ENCODE measurements at places on chromosomes 6 and 20. TPM values are rescaled to one million over a fixed set of nuclear protein-coding genes. Genes with fewer than 3 reads are reported as not detected.

GRCh38 chr6:24428615-24429014 lies 25.9 kb downstream of the MRS2 start:
- no peak for DNase-seq

- DNase-seq, result no peak
Measured at GRCh38 chr6:169558774-169559441, 142.9 kb downstream of the WDR27 start.

Gene HAO1
- not detected for total RNA-seq

Gene MDFI
- total RNA-seq, result not detected

Gene SNAI1
- 0.44 TPM for total RNA-seq

Gene EPPIN
- not detected for total RNA-seq

GRCh38 chr6:120405947-120406346 lies 928.3 kb downstream of the TBC1D32 start:
- DNase-seq, result no peak

Gene SIRPB1
- 4.7 TPM for total RNA-seq

Gene LAMA2
- total RNA-seq, result 0.44 TPM

Gene GINS1
- total RNA-seq, result 0.75 TPM

Gene GPRC6A
- total RNA-seq, result not detected

- no peak for DNase-seq
Measured at GRCh38 chr6:129114636-129115391, 231.9 kb downstream of the LAMA2 start.

- DNase-seq, result no peak
Measured at GRCh38 chr20:59308493-59309201, 8.2 kb downstream of the EDN3 start.

Gene PDYN
- total RNA-seq, result not detected

Gene EMILIN3
- total RNA-seq, result not detected

Gene PPP1R3D
- total RNA-seq, result 13.2 TPM

Gene SYCP2L
- not detected for total RNA-seq

GRCh38 chr6:47700053-47700452 lies 1.7 kb downstream of the ADGRF4 start:
- no peak for DNase-seq

Gene SLC25A27
- 2.6 TPM for total RNA-seq

DNA sequence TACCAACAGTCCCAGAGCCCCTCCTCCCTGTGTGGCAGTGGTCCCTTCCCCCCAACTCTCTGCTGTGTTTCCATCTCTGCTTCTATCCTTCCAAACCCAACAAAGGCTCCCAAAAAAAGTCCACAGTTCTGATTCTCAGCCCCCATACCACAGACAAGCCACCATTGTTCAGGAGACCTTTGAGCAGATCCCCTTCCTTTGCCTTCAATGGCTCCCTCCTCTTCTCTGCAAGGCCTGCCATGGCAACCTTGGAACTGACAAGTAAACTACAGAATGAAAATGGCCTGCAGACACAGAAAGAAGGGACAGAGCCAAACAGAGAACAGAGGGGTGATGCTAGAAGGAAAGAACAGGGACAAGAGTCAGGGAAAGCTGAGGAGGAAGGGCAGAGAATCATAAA lies 23.2 kb downstream of the OR2H2 start:
- no peak for DNase-seq

Gene CLVS2
- not detected for total RNA-seq

DNA sequence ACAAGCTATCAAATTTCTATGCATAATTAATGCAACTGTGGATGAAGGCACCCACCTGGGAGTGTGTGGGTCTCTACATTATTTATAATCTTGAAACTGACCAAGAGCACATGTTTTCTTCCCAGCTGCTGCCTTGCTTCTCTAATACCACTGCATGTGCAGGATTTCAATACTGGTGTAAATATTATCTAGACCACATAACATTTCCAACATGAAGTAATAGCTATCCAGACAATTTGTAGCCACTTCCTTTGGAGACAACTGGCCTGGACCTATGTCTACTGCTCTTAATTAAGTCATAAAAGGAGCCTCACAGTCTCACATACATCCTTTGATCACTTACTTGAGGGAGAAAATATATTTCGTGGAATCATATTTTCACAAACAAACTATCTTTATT lies 180.7 kb downstream of the HIVEP2 start:
- no peak for DNase-seq

DNA sequence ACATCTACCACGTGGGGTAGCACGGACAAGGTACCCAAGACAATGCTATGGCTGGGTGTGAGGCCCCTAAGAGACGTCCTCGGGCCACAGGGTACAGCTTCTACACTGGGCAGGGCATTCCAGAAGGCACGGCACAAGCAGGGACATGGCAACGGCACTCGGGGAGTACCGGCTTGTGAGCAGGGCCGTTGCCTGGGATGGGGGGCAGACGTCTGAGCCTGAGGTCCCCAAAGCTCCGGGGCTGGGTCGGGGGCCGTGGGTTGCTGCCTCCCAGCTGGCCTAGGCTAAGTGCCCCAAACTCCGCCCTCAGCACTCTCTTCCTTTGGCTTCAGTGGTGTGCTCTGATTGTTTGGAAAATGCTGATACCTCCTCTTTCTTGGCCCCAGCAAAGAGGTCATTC lies 110.6 kb downstream of the SULF2 start:
- DNase-seq, result no peak

Gene SIRT5
- 20.6 TPM for total RNA-seq

DNA sequence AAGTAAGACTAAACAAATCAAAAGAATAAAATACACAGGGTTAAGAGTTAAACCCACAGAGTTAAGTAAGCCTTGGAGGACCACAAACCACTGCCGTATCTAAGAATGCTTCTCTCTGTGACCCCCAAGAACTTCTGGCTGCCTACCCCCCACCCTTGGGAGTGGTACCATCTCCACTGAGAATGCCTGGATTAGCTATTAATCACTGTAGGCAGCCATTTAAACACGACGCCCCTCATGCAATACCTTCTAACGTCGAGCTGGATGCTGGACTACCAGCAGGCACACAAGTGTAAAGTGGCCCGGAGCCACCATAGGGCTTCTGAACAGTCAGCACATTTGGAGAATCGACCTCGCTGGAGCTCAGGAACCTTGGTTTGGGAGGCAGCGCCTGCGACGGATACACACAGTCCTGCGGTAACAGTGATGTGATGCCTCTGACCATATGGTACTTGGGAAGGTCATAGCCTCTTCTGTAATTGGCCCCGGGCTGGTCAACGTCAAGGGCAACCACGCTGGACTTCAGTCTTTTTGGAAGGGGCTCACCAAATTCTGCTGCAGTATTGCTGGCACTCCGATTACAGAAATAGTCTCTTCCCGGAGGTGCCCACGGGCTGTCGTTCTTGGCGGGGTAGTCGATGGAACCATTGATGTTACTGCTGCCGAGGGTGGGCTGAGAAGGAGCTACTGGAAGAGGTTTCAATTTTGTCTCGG lies 18.0 kb downstream of the ZNF217 start:
- DNase-seq, result no peak

DNA sequence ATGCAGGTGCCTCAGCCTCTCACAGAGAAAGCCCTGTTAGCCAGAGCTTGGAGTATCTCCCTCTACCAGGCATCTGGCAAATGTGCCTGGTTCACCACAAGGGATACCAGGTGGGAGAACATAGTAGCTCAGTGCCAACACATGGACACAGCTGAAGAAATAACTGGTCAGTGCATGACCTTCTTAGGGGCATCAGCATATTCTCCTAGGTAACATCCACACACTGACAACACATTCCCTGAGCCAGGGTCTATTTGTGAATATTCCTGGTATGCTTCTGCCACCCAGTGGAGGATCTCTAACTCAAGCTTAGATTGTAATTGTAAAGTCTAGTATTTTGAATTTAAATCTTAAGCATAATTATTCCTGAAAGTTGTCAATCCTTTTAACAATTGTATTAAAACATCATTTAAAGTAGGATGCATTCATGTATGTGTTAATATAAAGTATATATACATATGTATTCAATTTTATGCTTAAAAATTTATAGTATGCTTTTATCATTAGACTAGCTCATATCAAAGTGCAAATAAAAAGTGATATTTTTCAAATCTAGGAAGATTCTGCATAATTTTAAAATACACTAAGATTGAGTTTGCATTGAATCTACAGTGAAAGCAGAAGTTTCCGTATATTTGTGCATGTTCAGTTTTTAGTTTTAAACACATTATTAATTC lies 45.3 kb upstream of the COL21A1 start:
- no peak for DNase-seq

Gene SCRT2
- total RNA-seq, result not detected

Gene HDGFL1
- not detected for total RNA-seq

DNA sequence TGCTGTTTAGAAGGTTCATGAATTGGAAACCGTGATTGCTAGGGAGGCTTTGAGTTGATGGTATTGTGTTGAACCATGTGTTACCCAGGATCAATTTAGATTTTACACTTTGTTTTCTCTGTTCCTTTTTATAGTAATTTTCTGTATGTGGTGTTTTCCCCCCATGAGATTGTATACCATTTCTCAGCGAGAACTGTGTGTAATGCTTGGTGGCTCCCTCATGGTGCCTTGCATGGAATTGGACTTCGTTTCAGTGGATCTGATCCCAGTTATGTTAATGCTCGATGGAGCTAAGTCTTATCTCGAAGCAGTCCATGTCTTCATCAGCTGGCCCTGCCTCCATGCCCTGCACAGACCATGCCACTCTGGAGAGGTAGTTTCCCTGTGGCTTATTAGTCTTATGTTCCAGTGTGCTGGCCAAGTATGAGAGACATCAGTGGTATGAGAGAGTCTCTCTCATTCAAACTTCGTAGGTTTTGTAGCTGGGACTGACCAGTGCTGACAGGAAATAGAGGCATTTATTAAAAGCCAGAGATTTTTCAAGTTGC lies 18.7 kb downstream of the PTPN1 start:
- DNase-seq, result no peak

- DNase-seq, result no peak
Measured at GRCh38 chr6:63816401-63816981, 180.9 kb downstream of the PHF3 start.

DNA sequence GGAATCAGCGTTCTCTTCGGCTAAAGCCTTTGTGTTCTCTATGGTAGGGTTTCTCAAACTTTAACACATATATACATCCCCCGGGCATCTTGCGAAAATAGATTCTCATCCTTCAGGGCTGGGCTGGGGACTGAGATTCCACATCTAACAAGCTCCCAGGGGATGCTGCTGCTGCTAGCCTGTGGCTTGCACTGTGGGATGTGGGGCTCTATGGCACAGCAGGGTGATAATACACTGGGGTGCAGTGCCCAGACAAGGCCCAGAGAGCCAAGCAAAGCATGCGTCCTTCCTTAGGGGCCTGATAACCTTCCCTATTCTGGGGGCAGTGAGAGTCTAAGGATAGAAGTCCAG lies 102.0 kb downstream of the LAMP5 start:
- no peak for DNase-seq

Gene CFAP206
- total RNA-seq, result 0.25 TPM

DNA sequence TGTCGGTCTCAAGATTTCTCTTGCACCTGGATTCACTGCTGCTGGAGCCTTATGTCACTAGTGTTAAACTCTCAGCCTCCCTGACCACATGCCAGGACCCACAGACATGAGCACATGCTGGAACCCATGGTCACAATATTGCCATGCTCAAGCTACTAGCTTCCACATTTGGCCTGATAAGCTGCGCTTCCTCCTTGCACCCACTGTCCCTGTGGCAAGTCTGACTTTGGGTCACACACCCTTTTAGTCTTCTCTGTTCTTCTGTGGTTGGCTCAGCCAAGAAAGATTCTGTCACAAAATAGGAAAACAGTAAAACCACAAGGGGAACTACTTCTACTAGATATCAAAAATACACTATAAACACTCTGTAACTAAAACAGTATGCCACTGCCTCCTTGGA lies 68.9 kb upstream of the HDAC2 start:
- no peak for DNase-seq

DNA sequence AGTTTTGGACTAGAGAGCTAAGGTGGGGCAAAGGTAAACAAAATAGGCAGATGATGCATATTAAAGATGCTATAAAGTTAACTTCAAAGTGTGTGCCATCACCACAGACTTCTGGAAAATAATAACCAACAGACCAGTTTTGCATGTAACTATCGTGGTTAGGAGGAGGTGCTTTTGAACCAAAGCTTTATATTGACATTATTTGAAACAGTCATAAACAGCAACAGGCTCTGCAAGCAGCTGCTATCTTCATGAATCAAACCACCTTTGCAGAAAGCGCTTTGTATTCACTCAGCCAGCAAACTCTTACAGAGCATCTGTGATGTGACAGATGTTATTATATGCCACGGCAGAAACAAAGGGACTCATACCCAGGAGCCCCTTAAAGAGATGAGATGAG lies 81.9 kb downstream of the CRYBG1 start:
- DNase-seq, result no peak

DNA sequence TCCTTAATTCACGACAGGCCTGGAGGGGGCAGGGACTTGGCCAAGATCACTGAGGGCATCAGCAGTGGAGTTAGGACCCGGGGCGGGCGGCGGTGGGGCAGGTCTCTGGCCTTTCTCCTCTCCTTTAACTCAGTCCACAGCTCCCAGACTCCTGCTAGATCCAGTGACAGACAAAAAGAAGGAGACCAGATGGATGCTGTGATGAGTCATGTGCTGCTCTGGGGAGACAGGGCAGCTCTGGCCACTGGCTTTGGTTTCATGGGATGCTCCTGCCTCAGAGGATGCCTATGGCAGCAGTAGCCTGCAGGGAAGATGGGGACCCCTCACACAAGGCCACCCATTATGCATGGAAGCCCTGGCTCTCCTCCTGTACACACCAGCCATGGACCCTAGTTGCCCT lies 20.5 kb downstream of the EPB41L1 start:
- DNase-seq, result no peak

DNA sequence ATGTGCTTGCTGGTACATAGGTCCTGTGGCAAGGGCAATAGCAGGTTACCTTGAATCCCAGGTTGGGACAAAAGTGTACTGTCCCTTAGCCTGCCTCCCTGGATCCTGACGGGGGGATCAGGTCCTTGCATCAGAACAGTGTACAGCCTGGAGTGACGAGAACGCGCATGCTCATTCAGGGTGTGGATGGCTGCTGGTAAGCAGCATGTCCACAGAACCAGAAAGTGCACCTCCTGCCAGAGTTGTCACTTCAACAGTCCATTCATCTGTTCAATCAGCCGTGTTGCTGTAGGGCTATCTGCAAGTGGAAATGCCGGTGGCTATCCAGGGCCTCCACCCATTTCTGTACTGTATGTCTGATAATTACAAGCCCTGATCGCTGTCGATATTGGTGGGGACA lies 236.3 kb upstream of the SOX4 start:
- no peak for DNase-seq

DNA sequence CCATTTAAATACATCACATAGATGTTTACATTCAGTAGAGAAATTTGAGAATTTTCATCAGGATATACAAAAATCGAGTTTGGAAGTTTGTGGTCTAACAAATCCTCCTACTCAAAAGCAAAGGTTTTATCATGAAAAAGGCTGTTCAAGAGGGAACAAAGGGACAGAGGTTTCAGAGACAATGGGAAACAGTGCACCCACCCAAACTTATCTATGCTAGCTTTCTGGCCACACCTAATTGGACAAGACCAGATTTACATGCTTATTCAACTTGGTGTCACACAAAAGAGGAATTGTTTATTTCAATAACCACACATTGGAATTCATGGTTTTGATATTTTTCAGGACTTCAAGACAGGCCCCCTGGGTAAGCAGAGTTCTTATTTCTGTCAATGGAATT lies 28.4 kb upstream of the RSPO3 start:
- no peak for DNase-seq

- no peak for DNase-seq
Measured at GRCh38 chr6:24778121-24778520, 3.4 kb downstream of the GMNN start.

GRCh38 chr6:81832304-81832703 lies 79.8 kb upstream of the TENT5A start:
- DNase-seq, result no peak

GRCh38 chr6:136365776-136366354 lies 76.2 kb upstream of the BCLAF1 start:
- DNase-seq, result peak; percentile 6
